ENCODE measurements at places on chromosomes 5 and 9.

GRCh38 chr5:135977375-135977928, 22.7 kb upstream of the LECT2 start:
- peak; percentile 39 for DNase-seq

GRCh38 chr5:6082685-6083084, 295.7 kb downstream of the MED10 start:
- DNase-seq = no peak

DNA sequence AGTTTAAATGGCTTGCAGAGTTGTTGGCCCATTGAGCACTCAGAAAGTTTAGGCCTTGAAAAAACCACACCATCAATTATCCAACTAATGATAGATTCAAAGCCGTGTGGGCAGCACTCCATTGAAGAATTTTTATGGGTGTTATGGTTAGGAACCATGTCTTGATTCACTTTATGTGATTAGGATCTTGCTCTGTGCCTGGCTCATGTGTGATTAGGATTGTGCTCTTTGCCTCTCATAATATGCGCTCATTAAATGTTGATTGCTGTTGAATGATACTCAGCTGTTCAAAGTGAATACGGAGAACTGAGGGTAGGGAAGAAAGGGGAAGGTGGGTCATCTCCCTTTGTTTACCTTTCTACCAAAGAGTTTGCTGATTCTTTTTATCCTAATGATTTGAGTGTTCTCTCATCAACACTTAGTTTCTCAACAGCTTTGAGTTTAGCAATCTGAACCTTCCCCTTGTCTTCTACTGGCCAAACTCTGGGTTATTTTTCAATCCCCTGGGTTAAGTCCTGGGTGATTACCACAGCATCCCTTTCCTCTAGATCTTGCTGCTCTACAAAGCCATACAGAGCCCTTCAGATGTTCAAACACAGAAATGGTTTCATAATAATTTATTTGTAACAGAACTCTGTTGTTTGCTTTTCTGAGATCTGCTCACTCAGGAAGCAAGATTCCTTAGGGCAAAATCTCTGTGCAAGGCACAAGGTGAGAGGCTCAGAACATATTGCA, 668.8 kb upstream of the RGMB start:
- no peak for DNase-seq

DNA sequence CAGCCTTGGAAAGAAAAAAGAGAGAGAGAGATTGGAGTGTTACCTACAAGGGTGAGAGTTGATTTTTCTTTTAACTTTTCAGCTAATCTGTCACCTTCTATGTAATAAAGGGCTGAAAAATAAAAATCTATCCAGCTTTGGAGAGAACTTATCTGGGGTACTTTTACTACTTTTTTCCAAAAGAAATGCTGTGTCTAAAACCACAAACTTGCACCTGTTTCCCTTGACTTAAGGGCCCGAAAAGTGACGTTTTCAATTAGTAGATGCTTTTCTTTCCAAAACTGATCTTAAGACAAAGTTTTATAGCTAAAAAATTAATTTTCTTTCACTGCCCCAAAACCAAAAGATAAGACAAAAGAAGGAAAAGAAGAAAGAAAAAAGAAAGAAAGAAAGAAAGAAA, 48.8 kb downstream of the SMIM23 start:
- no peak for DNase-seq

GRCh38 chr9:126864771-126865170, 4.3 kb downstream of the ZBTB34 start:
- DNase-seq = no peak

DNA sequence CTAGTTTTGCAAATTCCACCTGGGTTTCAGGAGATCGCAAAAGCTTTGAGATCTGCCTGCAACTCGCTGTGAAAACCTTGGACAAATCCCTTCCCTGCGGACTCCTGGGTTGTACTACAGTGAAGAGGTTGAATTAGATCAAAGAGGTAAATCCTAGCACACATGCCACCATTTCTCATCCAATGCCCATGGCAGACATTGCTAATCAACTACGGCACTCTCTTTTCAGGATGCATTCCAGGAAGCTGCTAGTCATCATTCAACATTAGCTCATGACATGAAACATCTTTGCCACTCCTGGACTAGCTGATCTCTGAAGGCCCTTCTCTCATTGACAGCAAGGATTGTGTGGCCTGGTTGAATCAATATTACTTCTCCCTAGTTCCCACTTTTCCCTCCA, 46.1 kb downstream of the PCDH1 start:
- no peak for DNase-seq

DNA sequence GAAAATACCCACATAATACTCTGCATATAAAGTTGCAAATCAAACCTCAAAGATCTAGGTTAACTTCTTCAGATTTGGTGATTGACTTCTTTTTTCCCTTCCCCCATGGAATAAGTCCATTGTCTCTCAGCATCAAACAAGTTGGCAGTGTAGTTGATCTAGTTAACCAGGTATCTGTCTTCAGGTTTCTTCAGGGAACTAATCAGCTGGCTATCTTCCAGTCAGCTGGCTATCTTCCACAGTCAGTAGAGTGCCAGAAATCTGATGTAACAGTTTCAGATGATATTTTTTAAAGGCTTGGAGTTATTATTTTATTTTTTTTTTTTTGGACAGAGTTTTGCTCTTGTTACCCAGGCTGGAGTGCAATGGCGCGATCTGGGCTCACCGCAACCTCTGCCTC, 16.8 kb downstream of the TNFSF15 start:
- no peak for DNase-seq

DNA sequence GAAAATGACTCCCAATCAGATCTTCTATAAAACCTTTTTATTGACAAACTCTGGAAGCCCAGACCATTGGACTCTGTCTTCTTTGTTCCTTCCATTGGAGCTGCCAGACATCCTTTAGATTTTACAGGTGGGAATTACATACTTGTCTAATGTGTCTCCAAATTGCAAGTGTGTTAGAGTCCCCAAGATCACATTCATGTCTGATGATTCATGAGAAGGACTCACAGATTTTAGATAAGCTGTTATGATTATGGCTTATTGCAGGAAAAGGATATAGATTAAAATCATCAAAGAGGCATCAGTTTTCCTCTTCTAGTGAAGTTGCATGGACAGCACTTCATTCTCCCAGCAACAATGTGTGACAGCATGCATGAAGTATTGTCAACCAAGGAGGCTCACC, 70.4 kb downstream of the MUSK start:
- DNase-seq = no peak

- DNase-seq = no peak
Measured at GRCh38 chr5:135651156-135651555, 72.4 kb upstream of the CXCL14 start.

- peak; percentile 4 for DNase-seq
Measured at GRCh38 chr5:52989781-52990527, 802 bp downstream of the ITGA2 start.
